COLO829 (cell line): ENCODE measurements at places on chromosomes 5 and 9.

DNA sequence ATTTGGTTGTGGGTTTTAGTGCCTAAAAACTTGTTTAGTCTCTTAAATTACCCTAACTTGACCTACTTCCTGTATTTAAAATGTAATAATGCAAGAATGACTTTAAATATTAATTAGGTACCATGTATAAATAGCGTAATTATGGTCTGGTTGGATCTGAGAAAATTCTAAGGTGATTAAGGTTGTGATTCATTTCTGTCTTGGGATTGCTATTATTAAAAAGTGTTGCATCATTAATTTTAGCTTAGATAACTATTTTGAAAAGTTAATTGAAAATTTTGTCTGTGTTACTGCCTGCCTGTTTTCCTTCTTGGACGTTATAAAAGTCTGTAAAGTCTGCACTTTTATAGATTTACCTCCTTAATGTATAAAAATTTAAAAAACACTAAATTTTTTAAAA, 11.8 kb downstream of the LRRC70 start:
- no peak for DNase-seq

GRCh38 chr5:111975133-111975532, 218.1 kb upstream of the NREP start:
- DNase-seq = no peak

DNA sequence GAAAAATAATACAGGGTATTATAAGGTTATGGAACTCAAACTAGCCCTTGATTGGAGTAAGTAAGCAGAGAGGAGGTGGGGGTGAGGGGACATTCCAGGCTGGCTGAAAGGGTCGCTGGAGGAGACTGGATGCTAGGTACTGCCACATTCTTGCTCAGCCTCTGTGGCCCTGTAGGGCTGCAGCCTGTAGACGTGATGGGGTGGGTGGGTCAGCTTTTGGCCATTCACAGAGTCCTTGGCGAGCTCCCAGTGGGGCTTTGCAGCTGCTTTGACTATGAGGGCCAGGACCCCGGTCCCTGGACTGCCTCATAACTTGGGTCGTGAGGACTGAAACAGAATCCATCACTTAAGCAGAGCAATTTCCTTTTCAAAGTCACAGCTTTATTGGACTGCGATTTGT, 4.2 kb upstream of the GDNF start:
- no peak for DNase-seq

DNA sequence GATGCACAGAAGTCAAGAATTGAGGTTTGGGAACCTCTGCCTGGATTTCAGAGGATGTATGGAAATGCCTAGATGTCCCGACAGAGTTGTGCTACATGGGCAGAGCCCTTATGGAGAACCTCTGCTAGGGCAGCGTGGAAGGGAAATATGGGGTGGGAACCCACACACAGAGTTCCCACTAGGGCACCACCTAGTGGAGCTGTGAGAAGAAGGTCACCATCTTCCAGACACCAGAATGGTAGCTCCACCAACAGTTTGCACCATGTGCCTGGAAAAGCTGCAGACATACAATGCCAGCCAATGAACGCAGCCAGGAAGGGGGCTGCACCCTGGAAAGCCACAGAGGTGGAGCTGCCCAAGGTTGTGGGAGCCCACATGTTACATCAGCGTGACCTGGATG, 104.5 kb downstream of the STK32A start:
- no peak for DNase-seq

GRCh38 chr5:67082941-67083340, 113.7 kb downstream of the CD180 start:
- DNase-seq = no peak

DNA sequence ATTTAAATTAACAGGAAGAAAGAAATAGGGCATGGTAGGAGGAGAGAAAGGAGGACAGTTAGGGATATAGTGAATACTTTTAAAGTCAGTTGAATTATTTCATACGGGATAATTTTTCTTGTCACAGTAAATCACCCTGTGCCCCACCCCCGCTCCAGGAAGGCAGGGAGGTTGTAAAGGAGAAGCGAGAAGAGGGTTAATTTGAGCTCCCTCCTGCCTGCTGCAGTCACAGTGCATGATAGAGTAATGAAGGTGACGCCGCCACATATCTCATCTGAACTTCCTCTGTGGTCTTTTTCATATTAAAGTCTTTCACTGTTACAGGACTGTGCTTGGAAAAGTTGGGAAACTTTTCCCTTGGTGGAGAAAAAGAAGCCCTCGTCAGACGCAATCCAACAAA, 896 bp upstream of the PCSK5 start:
- no peak for DNase-seq

- no peak for DNase-seq
Observed at GRCh38 chr5:9624196-9624947, 5.8 kb downstream of the TAS2R1 start.

DNA sequence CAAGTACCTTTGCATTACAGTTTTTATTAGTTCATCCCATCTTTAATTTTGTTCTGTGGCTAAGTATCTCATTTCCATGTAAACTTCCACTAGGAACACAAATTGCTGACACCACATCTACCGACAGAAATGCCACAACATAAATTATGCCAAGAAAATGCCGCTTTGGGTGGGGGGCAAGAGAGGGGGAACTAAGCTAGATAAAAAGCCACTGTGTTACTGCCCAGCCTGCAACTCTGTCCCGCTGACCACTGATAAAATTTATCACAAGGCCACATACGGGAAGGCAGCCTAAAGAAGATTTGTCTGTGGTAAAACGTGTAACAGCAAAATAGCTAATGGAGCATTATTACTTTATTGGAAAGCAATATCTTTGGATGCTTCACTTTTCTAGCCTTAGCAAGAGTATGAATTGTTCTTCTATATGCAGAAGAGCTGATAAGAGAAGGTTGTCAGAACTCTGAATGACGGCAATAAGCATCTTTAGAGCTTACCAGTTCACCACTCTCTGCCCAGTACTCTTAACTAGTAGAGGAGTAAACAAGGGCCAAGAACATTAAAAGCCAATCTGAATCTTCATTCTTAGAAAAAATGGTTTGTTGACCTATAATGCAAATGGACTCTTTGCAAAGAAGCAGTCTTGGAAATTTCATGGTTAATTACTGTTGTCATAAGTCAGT, 172.2 kb upstream of the MEF2C start:
- no peak for DNase-seq

GRCh38 chr9:128215491-128216409, 12.6 kb downstream of the DNM1 start:
- DNase-seq = no peak

DNA sequence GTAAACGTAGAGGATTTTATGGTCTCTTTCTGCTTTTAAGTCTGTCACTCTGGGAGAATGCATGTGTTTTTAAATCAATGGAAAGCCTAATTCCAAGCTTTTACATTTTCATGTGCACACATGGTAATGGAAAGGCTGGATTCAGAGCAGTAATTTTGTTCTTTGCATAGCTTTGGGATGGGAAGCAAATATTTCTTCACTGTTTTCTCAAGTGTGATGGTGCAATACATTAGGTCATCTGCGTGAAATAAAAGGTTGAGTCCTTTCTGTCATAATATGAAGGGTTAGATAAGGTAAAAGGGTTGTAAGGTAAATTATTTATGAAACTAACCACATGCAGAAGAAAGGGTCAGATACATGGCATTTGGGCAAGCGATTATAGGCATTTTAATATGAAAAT, 88.2 kb upstream of the NR3C1 start:
- DNase-seq = no peak
